Cerebellar cortex (tissue), 1 donor: ENCODE measurements at places on chromosomes 7 and 10.
A peak's percentile ranks its signal among the peaks of the same experiment; 100 is the strongest.

DNA sequence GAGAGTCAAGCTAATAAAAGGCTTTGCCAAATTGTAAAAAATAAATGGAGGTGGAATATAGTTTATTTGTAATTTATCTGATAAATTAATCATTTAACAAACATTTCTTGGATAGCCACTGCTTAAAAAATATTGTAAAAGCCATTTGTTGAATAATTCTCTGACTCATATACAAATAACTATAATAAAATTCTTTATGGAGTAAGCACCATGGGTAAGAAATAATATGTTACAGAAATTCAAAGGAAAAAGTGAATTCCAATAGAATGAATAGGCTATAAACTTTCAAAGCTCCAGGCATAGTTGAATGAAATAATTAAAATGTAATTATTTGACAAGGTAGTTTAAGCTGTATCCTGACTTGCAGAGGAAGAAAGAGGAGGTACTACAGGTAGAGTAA is 291.4 kb upstream of the TMEM229A start:
- no peak for DNase-seq

GRCh38 chr10:60896033-60896432 is 48.0 kb downstream of the RHOBTB1 start:
- DNase-seq, result no peak

GRCh38 chr7:39088730-39089593 is 111.3 kb downstream of the POU6F2 start:
- DNase-seq, result no peak

DNA sequence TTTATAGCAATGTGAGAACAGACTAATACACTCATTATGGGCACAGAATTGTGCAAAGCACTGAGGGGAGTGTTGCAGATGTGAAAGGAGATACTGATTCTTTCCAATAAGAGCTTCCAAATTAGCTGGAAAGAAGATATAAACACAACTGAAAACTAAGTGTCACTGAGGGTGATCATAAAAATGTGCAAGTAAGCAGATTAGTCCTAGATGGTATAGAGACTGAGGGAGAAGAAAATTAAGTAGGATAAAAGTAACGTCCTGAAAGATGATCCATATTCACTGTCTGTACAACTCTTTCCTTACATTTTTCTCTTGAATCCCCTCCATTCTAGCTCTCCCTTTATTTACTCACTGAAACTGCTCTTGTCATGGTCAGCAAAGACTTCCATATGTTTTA is 11.2 kb upstream of the NXPH1 start:
- no peak for DNase-seq

GRCh38 chr10:58475322-58476277 is 37.1 kb upstream of the BICC1 start:
- DNase-seq, result no peak

DNA sequence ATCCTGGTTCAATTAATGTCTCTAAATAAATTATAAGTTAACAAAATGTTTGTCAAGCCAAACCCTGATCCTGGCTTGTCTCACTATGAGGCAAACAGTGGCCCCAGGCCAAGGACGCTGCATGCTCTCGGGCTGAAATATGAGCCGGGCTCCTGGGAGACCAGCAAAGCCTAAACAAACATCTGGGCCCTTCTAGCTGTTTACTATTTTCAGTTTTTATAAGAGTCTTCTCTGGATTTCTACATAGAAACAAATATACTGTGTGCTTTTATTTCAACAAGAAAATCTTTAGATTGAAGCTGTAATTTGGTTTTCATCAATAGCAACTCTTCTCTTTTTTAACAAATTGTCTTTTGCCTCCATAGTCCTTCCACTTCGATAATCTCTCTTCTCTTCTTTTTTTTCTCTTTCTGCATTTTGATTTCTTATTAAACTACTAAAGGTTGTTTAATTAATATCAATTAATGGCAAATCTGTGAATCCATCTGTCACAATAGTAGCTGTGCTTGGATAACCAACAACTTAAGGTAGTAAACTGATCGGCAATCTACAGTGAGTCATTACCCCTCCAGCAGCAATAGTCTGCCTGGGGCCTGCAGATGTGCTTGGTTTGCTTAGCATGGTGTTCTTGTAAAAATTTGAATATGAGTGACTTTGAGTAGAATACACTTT is 83.3 kb upstream of the DNAJC1 start:
- DNase-seq, result peak; percentile 4
